Thoracic aorta (tissue), 2 donors: ENCODE measurements at places on chromosomes 12 and 14. TPM values are rescaled to one million over a fixed set of nuclear protein-coding genes. Genes with fewer than 3 reads are reported as not detected.
A peak's percentile ranks its signal among the peaks of the same experiment; 100 is the strongest.

- no peak for DNase-seq
Measured at GRCh38 chr14:23365036-23365731, at the start of gene EFS. Gene EFS, minus strand, starts transcription at chr14:23365172. Its CDS starts 147 bp downstream, at chr14:23365025.

DNA sequence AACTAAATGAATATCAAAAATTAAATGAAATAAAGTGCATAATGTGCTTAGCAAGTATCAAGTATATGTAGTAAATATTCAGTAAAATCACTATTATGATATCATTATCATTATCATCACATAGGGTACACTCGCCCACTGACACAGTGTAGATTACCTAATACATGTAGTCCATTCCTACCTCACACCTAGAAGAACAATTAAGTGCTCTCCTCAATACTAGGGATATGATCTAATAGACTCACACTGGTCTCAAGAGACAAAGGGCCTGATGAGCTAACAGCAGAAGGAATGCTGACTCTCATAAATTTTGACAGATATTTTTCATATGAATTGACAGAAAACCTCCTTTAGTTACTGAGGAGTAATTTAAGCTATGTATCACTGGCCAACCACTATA is 29.1 kb downstream of the FSCB start:
- DNase-seq = no peak

DNA sequence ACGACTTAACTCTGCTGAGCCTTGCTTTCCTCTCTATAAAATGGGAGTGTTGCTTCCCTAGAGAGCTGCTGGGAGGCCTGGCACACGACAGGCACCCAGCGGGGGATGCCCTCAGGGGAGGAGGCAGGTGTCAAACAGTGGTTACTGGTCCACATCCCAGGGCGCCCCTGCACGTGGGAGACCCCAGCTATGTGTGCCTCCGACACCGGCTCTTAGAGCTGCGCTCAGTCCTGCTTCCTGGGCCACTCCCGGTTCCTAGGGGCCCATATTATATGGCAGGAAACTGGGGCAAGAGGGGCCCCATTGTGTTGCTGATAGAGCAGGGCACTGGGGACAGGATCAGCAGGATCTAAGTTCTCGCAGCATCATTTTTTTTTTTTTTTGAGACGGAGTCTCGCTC is 47.3 kb downstream of the CHGA start:
- DNase-seq = no peak

- no peak for DNase-seq
Measured at GRCh38 chr14:75158843-75159614, 17.4 kb downstream of the TMED10 start.

DNA sequence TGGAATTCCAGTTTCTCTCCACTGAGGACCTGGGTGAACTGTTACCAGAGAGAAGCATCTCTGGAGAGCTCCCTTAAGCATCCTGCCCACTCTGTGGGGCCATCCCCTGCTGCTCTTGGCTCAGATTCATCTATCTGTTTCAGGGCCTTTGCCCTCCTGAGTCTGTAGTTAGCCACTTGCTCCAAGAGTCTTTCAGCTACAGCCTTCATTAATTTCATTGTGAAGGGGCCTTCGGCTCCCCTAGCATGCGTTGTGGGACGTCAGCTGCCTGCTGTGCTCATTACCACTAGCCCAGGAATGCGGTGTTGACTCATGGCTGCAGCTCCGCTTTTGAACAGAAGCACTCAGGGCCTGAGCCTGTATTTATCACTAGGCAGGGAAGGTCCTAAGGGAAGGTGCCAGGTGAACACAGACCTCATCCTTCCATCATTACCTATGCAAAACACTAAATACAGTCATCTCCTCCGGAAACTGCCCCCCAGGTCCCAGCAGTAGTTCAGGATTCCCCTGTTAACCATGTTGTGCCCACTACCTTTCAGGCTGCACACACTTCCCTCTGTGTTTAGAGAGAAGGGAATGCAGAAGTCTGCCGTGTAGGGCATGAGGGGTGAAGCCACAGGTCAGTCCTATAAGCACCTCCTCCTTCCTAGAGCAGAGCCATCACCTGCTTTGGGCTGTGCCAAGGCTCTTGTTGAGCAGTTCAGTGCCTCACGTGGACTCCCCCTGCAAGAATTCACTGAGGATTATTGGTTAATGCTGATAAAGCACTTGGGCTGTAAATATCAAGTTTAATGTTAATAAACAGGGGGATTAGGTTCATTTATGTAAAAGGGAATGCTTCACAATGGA is 191.4 kb downstream of the CACNA1C start:
- no peak for DNase-seq

DNA sequence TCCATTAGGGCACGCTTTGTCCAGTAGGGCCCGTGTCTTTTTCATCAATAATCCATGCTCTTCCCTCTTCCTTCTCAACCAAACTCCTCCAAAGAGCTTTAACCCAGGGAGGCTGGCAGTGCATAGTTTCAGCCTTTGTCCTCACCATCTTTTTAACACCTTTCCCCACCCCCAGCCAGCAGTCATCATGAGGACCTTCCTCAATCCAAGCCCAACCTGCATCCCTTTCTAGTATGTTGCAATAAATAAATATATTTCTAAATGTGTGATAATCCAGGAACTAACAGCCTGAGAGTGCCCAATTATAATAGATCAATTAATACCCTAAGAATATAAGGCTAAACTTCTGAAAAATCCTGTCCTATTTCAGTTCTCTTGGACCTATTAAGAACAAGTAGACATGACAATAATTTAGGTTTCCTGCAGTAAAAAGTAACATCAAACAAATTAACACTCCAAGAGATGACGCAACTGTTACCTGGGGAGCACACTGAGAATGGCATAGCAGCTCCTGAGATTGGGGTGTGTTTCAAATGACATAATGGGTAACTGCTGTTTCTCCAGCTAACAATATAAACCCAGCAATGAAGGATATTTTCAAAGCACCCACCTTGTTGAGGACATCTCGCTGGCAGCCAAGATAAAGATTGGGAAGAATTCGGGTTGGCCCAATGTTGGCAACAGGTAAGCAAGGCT is 62.6 kb downstream of the DUSP16 start:
- DNase-seq = no peak

GRCh38 chr12:94930772-94931171 is 72.7 kb downstream of the NDUFA12 start:
- DNase-seq = no peak

- no peak for DNase-seq
Measured at GRCh38 chr12:110224379-110225304, 56.4 kb upstream of the ATP2A2 start.

GRCh38 chr12:91311081-91311480 is 128.5 kb upstream of the DCN start:
- DNase-seq = no peak

GRCh38 chr12:124919521-124920352 is 5.3 kb upstream of the UBC start:
- DNase-seq = no peak

GRCh38 chr12:63844391-63845341 is at the start of gene SRGAP1:
Gene SRGAP1, plus strand, starts transcription at chr12:63844700. Its CDS starts 117 bp downstream, at chr12:63844817.
- peak; percentile 29 for DNase-seq

DNA sequence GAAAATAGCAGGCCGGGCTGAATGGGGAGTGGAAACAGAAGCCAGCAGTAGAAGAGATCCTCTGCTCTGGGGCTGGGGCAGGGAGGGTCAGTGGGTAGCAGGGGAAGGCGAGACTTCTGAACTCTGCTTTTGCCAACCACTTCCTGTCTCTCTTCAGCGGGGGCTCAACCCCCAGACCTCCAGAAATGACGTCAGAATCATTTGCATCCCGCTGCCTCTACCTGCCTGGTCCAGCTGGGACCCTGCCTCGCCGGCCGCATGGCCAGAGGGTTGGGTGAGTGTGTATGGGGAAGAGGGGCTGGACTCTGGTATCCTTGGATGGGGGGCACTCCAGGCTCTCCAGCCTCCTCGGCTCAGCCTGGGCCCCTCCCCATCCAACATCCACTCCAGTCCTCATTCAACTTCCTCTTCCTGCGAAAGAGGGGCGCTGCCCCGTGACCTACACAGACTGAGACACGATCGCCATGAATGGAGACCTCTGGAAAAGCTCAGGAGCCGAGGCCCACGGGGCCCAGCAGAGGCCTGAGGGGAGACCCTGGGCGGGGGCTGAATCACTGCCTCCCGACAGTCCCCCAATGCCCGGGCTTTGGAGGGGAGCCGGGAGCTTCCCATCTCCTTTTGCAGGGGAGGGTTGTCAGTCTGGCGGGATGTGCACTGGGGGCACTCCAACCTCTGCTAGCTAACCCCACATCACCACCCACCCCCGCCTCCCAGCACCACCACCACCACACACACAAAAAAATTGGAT is 458 bp upstream of the HOXC4 start:
- no peak for DNase-seq

GRCh38 chr14:86430853-86431252 is 900.9 kb downstream of the FLRT2 start:
- no peak for DNase-seq

- DNase-seq = no peak
Measured at GRCh38 chr12:93756288-93756687, 79.1 kb downstream of the CRADD start.

- no peak for DNase-seq
Measured at GRCh38 chr14:57071639-57072038, 197.1 kb downstream of the EXOC5 start.

GRCh38 chr12:100248886-100249285 is 18.0 kb downstream of the DEPDC4 start:
- DNase-seq = no peak

DNA sequence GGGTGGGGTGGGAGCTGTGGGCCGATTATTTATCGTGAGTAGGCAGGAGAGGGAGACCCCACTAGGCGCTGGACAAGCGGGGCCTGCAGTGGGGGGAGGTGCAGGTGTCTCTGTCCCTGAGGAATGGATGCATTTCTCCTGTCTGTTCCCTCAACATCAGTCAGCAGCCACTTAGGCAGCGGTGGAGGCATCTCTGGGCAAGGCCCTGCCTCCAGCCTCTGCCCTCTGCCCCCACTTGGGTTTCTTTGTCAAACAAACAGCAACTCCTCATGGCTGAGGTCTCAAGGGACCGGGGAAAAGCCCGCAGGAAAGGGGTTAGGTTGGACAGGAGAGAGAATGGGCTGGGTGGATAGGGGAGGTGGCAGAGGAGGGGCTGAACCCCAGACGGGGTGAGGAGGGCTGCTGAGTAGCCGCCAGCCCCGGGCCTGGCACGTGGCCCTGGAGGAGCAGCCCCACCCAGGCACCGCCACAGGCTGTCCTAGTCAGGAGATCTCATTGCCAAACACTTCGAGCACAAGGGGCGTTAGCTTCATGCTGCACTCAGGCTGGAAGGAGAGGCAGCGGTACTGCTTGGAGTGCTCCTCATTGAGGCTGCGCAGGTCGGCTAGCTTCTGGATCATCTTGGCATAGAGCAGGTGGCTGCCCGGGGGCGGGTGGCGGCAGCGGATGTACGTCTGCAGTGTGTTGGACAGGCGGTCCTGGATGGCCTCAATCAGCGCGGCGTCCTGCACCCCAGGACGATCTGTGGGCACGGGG is 24.7 kb upstream of the HDAC7 start:
- DNase-seq = no peak

GRCh38 chr12:45326358-45326975 is 110.6 kb downstream of the ANO6 start:
- DNase-seq = no peak

- no peak for DNase-seq
Measured at GRCh38 chr12:62732861-62733427, 202.0 kb downstream of the PPM1H start.

- DNase-seq = no peak
Measured at GRCh38 chr12:105978276-105978675, 160.5 kb downstream of the NUAK1 start.

DNA sequence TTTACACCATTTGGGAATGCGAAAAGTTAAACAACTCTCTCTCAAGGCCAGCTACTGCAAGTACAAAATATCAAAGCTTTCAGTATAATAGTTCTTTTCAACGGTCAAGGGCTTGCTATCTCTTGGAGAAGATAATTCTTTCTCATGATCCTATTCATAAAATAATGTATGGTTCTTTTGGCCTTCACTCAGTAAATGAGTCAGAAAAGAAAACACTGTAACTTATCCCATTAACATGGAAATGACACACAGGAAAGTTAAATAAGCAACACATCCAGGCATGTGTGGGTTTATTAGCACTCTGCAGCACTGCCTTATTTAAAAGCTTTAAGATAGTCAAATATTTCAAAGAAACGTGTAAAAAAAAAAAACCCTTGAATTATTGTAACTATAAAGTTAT is 36.9 kb downstream of the ZFC3H1 start:
- DNase-seq = no peak

GRCh38 chr12:18320036-18320617 is 58.8 kb downstream of the PIK3C2G start:
- no peak for DNase-seq

DNA sequence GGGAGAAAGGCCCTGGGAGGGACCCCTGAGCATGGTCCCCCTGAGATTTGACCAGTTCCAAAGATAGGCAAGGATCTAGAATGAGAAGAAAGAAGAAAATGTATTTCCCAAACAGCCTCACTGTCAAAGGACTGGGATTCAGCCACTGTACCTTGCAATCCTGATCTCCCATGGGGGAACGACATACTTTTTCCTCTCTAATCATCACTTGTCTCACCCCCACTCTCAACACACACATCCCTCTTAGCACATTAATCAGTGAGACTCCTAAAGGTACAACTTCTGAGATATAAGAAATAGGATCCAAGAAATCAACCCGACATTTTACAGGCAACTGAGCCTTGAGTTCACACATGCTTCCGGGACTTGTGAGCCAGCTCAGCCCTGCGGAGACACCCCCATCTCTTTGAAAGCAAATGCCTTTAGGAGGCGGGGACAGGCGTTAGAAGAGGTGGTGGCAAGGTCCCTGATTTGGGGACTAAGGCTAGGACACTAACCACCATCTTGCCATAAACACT is 1.4 kb downstream of the MAP3K9 start:
- no peak for DNase-seq

ANKS1B gene
- 45.5 TPM for total RNA-seq

AICDA gene
- total RNA-seq = not detected

MYO1A gene
- total RNA-seq = 2.2 TPM

CMA1 gene
- total RNA-seq = not detected

TPH2 gene
- total RNA-seq = not detected

KCNC2 gene
- not detected for total RNA-seq

GLI1 gene
- total RNA-seq = 13.0 TPM

GARIN6 gene
- total RNA-seq = not detected

SLC38A4 gene
- total RNA-seq = not detected

AMHR2 gene
- total RNA-seq = 0.27 TPM

DCN gene
- 1,972 TPM for total RNA-seq

LGR5 gene
- 7.4 TPM for total RNA-seq

INHBE gene
- total RNA-seq = not detected

OR6C2 gene
- not detected for total RNA-seq

MUCL1 gene
- total RNA-seq = not detected

KRT77 gene
- 0.41 TPM for total RNA-seq
